ENCODE measurements at places on chromosomes 1 and 21.

GRCh38 chr1:11245904-11246719 lies 16.2 kb downstream of the MTOR start:
- no peak for DNase-seq

DNA sequence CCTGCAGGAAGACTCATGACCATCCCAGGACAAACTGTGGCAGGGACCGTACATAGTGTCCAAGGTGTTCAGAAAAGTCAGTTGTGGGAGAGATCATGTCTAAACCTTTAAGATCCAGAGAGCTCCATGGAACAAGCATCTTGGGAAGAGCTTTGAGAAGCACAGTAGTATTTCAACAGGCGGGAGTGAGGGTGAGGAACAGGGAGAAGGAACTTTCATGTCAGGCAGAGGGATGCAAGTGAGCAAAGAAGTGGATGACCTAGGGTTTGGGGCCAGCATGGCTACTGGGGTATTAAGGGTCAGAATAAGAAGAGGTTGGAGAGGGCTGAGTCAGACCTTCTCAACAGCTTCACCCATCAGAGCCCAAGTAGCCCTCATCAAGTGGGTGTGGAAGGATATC lies 147.9 kb upstream of the ETV3 start:
- no peak for DNase-seq

- no peak for DNase-seq
These were observed 202.4 kb upstream of the UBE2U start for GRCh38 chr1:64001038-64001437.

DNA sequence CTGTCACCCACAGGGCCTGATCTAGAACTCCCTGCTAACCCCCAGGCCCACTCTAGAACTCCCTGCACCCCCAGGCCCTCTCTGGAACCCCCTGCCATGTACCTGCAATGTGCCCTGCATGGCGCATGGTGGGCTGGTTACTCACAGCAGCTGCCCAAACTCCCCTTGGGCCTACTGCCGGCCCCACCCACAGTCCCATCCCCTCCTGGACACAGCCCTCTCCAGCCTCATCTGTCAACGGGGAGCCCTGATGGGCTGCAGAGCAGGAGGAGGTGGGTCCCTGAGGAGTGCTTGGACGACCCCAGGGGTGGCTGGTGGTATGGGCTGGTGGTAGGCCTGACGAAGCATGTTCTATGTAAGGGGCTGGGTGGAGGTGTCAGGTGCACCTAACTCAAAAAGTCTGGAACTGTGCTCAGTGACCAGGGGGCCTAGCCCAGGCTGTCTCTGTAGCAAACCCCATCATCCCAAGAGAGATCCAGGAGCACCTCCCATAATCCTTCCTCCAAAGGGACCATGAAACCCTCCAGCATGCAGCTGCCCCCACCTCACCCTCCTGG lies 19.0 kb upstream of the PRSS38 start:
- no peak for DNase-seq

- DNase-seq, result no peak
These were observed 466.1 kb downstream of the AJAP1 start for GRCh38 chr1:5120559-5120958.

DNA sequence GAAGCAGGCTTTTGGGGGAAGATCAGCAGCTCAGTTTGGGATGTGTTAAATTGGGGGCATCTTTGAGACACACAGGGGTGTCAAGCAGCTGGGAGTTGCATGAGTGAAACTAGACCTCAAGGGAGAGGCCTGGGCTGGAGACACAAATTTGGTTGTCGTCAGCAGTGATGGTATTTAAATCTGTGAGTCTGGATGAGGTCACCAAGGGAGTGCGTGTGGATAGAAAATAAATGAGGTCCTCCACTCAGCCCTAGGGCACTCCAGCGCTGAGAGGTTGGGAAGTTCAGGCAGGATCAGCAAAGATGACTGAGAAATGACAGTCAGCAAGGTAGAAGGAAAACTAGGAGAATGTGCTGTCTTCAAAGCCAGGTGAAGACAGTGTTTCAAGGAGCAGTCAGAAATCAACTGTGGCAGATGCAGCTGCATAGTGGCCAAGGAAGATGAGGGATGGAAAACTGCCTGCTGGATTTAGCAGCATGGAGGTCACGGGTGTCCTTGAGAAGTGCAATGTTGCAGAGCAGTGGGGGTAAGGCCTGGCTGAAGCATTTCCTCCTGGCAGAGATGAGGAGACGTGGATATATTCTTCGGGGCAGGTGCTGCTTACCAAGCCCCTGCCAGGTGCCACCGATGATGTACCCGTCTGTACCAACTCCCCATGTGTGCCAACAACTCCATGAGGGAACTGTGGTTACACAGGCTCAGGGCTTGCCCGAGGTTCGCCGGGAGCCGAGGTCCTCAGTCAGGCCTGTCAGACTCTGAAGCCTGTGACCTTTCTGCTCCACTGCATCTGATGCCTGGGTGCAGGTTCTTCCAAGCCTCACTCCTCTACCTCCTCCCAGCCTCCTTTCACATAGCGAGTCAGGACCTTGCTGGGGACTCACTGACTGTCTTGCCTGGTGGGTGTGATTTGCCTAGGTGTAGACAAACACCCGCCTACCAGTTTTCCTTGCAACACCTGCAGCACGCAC lies 11.3 kb downstream of the MAP7D1 start:
- DNase-seq, result no peak

GRCh38 chr1:28056129-28056925 lies 32.1 kb downstream of the EYA3 start:
- no peak for DNase-seq

GRCh38 chr1:221563476-221563921 lies 178.4 kb downstream of the DUSP10 start:
- DNase-seq, result no peak

GRCh38 chr1:66359815-66360214 lies 174.1 kb upstream of the SGIP1 start:
- no peak for DNase-seq

- DNase-seq, result no peak
These were observed 12.9 kb downstream of the PLEKHM2 start for GRCh38 chr1:15696956-15697521.

- DNase-seq, result no peak
These were observed 38.2 kb downstream of the ALG14 start for GRCh38 chr1:95034506-95034905.

DNA sequence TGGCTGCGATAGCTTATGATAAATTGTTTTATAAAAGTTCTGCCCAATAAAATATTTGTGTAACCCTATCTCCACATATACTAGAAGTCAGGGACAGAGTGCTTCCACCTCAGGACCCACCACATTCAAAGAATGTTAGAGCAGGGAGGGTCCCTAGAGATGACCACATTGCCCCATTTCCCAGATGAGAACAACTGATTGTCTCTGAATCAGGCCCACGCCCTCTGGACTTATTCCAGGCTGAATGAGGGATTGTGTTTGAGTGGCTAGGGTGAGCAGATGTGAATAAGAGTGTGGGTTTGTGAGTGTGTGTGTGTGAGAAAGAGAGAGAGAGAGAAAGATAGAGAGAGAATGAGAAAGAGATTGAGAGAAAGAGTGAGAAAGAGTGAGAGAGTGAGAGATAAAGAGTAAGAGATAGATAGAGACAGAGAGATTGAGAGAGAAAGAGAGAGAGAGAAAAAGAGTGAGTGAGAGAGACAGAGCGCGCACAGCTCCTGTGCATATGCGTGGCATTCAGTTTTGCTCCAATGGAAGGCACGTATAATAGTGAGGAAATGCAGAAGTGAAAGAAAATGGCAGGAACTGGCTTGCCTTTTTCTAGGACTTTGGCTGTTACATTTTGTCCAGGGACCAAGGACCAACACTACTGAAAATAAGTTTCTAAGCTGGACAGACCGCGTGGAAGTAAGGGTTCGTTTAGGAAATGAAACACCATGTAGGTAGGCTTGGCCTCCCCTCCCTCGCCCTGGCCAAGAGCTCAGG lies 94.1 kb downstream of the ABCA4 start:
- no peak for DNase-seq

GRCh38 chr1:205939690-205940330 lies 3.4 kb downstream of the SLC26A9 start:
- no peak for DNase-seq

DNA sequence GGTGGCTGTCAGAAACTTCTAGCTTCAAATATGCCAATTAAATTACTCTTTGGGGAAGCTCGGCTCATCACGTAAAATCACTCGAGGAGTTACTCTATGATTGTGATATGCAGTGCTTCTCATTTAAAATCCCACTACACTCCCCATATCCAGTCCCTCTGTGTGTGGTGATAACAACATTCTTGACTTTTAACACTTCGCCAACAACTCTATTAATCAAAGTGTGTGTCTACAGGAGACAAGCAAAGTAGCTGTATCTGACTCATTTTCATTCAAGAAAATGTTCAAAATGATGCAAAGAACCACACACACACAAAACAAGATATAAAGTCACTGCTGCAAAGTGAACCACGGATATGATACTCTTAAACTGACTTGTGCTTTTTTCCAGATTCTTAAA lies 341.3 kb downstream of the DSCAM start:
- DNase-seq, result no peak

- DNase-seq, result no peak
These were observed 86.4 kb upstream of the LYST start for GRCh38 chr1:235952950-235953615.

DNA sequence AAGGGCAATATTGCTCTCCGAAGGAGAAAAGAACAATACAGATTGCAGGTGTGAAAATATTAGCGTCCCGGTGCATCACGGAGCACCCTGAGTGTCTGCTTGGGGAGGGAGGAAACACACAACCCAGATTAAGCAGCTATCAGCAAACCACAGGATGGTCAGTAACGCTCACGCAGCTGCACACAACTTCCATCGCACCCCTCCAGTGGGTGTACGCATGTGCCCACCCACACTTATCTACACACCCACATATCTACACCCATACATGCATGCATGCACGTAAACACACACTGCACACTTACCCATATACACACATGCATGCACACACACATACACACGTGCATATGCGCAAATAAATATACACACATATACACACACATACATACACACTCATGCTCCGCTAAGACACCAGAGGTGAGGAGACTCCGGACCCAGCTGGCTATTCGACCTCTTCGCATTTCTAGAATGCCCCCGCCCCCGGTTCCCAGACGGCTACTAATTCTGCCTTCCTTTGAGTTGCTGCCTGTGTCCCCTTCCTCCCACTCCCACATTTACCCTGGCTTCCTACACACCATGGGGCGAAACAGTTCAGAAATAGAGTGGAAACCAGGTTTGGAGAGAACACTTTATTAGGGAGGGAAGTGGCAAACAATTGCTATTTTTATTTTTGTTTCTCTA lies 26.2 kb downstream of the ITPKB start:
- no peak for DNase-seq

- no peak for DNase-seq
These were observed 18.6 kb downstream of the FAM151A start for GRCh38 chr1:54604572-54605370.

- DNase-seq, result no peak
These were observed 297.0 kb upstream of the SNX7 start for GRCh38 chr1:98364544-98364943.

GRCh38 chr1:11027316-11027715 lies 14.9 kb downstream of the TARDBP start:
- no peak for DNase-seq

GRCh38 chr1:47894410-47895278 lies 102.5 kb downstream of the TRABD2B start:
- no peak for DNase-seq

- DNase-seq, result no peak
These were observed 100.7 kb downstream of the SLC16A1 start for GRCh38 chr1:112855152-112855828.
